ENCODE measurements at places on chromosomes 3 and 15.
A peak's percentile ranks its signal among the peaks of the same experiment; 100 is the strongest.

DNA sequence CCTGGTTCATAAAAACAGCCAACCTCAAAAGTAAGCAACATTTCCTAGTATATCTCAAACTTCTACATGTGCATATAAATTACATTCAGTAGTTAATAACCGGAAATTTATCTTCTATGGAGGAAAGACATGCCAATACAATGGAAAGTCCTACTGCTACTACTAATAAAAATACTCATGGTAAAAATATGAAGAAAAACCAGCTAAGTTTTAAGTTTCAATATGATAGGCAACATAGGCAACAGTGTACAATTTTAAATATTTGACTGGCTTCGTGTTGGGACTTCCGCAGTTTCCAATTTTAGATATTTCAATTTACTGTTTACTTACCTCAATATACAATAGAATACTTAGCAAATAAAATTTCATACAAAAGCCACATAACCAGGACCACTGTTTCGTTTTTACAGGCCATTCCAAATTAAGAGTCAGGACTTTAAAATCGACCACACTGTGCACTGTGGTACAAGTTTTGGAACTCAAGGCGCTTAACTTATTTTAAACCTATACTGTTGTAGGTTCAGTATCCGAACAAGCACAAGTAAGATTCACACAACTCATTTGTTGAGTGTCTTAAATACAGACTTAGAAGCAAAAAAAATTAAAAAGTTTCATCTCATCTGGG, 2.9 kb downstream of the NAA50 start:
- no peak for DNase-seq

DNA sequence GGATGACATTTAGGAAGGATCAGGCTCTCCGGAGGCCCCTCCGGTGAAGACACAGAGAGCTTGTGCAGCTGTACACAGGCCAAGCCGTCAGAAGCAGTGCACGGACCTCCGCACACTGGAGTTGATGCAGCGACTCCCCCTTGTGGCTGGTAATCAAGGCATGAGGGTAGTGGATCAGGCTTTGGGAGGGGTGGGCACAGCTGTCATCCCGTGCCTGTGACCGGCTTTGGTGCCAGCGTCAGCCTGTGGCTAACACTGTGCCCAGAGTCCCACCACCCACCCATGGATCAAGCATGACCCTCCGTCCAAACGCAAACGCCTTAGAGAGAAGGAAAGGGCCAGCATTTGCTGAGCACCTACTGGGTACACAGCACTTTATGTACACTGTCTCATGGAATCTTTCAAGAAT, 8.2 kb upstream of the GRIP2 start:
- DNase-seq, result peak; percentile 62

- no peak for DNase-seq
These were observed 8.9 kb upstream of the RPS27L start for GRCh38 chr15:63166219-63166618.

DNA sequence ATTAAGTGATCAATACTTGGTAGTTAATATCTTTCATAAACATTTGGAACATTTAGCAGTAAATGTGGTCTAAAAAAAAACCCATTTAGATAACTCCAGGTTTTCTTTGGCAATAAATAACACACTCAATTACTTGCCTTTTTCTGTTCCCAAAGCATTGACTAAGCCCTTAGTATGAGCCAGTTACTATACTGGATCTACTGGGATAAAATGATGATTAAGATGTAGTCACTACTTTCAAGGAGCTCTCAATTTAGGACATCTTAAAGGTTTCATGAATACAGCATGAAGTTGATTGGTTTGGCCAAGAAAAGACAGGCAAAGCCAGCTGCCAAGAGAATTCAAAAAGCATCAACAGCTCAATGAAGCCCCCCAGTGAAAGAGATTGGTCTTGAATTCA, 250.9 kb downstream of the EPHA3 start:
- DNase-seq, result no peak

DNA sequence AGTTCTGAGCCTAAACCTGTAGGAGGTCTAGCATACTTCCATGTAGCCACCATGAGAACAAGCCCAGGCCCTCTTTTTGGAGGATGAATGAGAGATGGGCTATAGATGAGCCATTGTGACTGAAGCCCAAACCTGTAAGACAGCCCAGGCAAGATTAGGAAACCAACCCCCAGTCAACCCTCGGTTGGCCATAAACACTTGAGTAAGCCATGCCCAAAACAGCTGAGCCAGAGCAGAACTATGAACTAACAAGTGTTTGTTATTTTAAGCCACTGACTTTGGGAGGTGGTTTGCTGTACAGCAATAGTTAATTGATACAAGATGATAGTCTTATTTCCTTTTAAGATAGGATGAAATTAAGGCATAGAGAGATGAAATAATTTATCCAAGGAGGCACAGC, 12.4 kb upstream of the CPNE4 start:
- DNase-seq, result no peak

All from stimulated activated CD4-positive, alpha-beta T cell treated with anti-CD3 and anti-CD28 coated beads, Interleukin-15, amount 100 ng/mL, for 24 hours (primary cell).